Vagina (tissue), 2 donors: ENCODE measurements at places on chromosomes 3 and 15.

DNA sequence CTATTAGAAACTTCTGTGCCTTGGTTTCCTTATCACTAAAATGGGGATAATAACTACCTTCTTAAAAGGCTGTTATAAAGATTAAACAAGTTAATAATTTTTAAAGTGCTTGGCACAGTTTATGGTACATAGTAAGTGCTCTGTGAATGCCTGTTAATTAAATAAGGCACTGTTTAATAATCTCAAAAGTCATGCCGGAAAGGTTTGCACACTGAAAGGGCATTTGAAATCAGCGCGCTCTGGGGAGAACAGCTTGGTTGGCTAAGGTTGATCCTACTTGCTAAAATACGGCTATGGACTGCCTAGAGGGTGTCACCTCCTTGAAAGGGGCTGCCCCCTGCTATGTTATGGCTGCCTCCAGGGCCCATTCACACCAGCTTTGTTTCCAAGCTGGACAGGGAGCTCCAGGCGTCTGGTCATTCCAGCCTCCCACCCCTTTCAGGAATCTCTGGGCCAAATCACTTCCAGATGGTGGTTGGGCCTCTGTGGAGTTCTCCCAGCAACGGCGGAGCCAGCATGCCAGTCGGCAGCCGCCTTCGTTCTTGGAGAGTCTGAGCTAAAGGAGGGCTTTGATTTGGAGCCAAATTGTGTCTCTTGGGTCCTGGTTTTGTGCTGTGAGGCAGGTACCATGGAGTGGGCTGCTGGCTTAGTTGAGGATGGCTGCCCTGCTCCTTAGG is 5.9 kb downstream of the FLNB start:
- DNase-seq = no peak

- DNase-seq = no peak
Measured at GRCh38 chr3:187368251-187369088, at the start of gene RTP4. RTP4 (plus strand) TSS chr3:187368385; CDS start chr3:187368442, 57 bp downstream.

DNA sequence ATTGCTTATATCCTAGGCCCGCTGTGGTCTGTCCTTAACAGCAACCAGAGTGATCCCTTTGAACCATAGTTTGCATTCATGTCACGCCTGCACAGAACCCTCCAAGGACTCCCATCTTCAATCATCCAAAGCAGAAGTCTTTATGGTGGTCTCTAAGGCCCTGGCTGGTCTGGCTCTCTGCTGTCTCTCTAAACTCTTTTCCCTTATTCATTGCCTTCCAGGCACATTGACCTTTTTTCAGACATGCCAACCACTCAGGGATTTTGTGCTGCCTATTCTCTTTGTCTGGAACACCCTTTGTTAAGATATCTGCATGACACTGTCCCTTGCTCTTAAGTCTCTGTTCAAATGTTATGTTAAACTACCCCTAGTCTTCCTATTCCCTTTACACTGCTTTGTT is 21.9 kb upstream of the ZBTB47 start:
- DNase-seq = no peak

- DNase-seq = no peak
Measured at GRCh38 chr3:124601190-124601589, 129.1 kb upstream of the UMPS start.

- DNase-seq = no peak
Measured at GRCh38 chr3:153866901-153867300, 254.3 kb upstream of the ARHGEF26 start.

- no peak for DNase-seq
Measured at GRCh38 chr15:70765504-70766281, 2.3 kb upstream of the UACA start.

GRCh38 chr3:4823986-4824925 is 155.0 kb upstream of the BHLHE40 start:
- no peak for DNase-seq

DNA sequence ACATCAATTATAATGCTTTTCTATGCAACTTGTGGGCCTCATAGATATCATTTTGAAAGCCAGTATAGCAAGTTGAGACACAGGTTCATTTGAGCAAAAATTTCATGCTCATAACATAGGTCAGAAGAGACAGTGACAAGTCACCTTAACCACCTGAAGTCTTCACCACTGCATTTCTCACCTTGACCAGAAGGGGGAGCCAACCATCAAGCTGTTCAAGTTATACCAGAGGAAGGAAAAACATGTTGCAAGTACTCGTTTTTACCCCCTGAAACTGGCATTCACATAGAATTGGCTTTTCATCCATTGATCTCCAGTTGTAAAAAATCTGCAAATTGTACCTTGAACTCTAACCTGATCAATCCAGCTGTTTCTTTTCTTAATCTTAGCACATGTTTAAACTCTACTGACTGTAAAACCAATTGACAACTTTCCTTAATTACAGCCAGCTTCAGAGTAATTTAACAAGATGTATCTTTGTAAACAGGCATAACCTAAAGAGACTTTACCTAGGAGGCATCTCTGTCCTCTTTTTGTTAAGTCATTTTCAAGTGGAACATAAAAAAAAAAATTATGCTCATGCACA is 1.4 kb downstream of the LMOD3 start:
- no peak for DNase-seq

- no peak for DNase-seq
Measured at GRCh38 chr3:150079029-150079739, 108.5 kb upstream of the PFN2 start.

- DNase-seq = no peak
Measured at GRCh38 chr15:78675206-78675605, 34.2 kb upstream of the CHRNB4 start.

GRCh38 chr3:10901296-10901945 is 85.4 kb downstream of the SLC6A11 start:
- no peak for DNase-seq

GRCh38 chr3:185728630-185729336 is 96.1 kb downstream of the IGF2BP2 start:
- DNase-seq = no peak

DNA sequence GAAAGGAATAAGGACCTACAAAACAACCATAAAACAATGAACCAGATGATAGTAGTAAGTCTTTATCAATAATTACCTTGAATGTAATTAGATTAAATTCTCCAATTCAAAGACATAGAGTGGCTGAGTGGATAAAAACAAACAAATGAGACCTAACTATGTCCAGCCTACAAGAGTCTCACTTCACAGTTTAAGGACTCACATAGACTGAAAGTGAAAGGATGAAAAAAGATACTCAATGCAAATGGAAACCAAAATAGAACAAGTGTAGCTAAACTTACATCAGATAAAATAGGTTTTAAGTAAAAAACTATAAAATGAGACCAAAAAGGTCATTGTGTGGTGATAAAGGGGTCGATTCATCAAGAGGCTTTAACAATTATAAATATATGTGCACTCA is 21.9 kb upstream of the NR1I2 start:
- no peak for DNase-seq

- DNase-seq = no peak
Measured at GRCh38 chr15:62561571-62561970, 396.5 kb upstream of the C2CD4B start.

GRCh38 chr15:39156646-39157250 is 424.1 kb upstream of the THBS1 start:
- DNase-seq = no peak

DNA sequence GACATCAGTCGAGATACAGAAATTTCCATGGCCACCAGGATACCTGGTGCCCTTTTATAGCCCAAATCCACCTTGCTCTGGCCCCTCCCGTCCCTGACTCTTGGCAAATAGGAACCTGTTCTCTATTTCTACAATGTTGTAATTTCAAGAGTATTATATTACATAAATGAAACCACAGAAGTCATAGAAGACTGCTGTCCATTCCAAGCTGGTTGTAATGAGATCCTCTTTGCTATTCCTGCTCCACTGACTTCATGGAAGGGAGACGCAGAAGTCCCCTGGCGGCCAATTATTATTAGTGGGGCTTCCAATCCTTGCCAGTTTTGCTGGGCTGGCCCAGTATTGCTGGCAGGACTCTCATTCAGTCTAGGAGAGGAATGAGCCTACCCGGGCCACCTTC is 26.6 kb downstream of the DCP1A start:
- no peak for DNase-seq

- no peak for DNase-seq
Measured at GRCh38 chr3:176872771-176873209, 324.5 kb downstream of the TBL1XR1 start.

GRCh38 chr15:65833501-65834205 is 35.6 kb upstream of the RAB11A start:
- no peak for DNase-seq

- no peak for DNase-seq
Measured at GRCh38 chr3:73674280-73674679, 49.5 kb upstream of the PDZRN3 start.

GRCh38 chr15:82663186-82663600 is 16.0 kb upstream of the CPEB1 start:
- no peak for DNase-seq

DNA sequence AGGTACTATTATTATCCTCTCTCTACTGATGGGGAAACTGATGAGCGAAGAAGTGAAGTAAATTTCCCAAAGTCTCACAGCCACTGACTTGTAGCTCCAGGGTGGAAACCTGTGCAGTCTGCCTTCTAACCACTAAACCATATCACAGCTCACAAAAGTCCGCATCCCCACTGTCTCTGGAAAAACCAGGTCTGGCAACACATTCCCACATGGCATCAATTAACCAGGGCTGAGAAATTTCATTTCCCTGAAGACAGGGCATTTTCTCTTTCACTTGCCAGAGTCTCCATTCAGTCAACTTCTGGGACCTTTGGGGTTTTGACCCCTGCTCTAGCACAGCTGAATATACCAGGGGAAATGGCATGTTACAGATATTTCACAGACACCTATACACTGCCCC is 26.5 kb downstream of the FBXO40 start:
- DNase-seq = no peak

- no peak for DNase-seq
Measured at GRCh38 chr15:71049706-71050422, 65.4 kb upstream of the THSD4 start.

- no peak for DNase-seq
Measured at GRCh38 chr3:7015683-7016440, 154.9 kb downstream of the GRM7 start.

GRCh38 chr15:66682246-66682645 is 19.8 kb upstream of the SMAD6 start:
- DNase-seq = no peak

DNA sequence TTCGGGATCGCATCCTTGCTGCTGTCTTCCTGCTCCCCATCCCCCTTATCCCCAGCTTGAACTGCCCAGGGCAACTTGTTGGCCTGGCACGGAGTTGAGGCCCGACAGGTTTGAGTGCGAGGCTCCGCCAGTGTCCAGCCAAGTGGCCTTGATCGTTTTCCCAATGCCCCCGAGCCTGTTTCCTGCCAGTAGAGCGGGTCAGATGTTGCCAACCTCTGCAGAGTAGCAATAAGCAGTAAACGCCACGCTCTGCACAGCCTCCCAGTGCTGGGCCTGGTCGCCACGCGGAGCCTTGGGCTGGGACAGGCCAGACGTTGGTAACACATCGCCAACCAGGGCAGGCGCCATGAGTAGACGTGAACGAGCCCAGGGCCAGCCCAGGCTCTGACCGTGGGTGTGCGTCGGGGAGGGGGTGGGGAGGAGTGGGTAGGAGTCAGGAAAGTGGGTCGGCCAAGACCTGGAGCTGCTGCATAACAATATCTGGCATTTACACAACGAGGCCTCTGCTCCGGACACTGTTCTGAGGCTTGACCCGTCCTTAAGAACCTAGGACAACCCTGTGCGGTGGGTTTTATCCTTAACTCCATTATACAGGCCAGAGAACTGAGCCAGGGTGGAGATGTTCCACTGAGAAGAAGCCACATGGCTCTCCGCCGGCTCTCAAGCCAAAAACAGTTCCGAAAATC is 444 bp upstream of the ABHD14A start:
- DNase-seq = no peak

DNA sequence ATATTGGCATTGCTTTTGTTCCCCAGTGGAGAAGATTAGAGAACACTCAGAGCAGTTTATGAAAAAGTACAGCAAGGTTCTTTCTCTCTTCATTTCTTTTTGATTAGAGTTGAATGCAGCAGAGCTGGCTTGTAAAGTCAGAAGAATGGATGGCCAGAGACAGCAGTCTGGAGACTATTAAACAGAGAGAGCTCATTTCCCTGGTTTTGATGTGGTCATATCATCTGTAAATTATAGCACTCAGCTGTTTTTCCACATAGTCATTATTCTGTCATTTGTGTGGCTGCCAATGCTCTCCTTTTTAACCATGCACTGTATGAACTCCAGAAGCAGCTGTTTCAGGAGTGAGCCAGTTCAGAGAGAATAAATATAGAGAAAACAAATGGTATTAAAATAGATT is 177.4 kb upstream of the CRBN start:
- no peak for DNase-seq

DNA sequence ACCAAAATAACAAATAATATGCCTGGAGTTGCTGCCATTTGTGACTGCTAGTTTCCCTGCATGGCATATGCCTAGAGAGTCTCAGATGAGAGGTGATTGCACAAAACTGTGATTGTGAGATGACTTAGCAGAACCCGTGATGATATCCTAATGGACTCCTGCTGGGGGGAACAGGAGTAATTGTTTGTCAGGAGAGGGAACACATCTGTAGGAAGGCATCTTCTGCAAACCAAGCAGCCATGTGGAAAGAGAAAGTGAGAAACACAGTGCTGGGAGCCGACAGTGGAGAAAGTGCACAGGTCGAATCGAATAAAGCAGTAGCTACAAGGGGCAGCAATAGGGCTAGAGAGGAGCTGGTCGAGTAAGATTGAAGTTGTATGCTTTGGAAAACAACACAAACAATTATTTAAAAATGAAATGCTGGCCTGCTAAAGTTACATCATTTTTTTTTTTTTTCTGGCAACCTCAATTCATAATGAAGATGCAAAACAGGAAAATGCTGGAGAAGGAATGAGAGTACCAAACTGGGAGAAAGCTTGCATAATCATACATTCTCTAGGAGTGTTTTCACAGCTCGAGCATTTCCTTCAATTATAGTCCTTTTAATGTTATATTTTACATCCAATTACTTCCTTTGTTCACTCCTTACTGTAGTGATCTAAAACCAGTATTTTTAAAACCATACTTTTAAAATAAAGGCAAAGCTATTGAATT is 494.2 kb upstream of the AGTR1 start:
- no peak for DNase-seq
